ENCODE measurements at places on chromosomes 6 and 20.

- no peak for DNase-seq
Observed at GRCh38 chr6:128439627-128440026, 80.8 kb downstream of the PTPRK start.

DNA sequence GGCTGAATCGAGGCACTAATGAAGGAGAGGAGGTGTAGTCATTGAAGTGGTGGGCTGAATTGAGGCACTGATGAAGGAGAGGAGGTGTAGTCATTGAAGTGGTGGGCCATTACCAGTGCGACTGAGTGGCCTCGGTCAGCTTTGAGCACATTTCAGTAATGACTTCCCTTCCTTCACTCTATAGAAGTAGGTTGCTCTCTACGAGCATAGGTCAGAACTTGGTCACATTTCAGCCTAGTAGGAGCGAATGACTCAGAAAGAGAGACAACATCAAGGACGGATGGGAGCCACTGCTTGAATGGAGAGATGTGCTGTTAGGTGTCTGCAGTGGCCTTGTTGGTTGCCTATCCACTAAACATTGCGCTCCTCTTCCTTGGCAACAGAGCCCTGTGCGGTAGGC lies 39.5 kb downstream of the ZDHHC14 start:
- no peak for DNase-seq

GRCh38 chr6:47484616-47485015 lies 7.0 kb downstream of the CD2AP start:
- no peak for DNase-seq

GRCh38 chr6:65299236-65299635 lies 407.8 kb downstream of the EYS start:
- DNase-seq, result no peak

DNA sequence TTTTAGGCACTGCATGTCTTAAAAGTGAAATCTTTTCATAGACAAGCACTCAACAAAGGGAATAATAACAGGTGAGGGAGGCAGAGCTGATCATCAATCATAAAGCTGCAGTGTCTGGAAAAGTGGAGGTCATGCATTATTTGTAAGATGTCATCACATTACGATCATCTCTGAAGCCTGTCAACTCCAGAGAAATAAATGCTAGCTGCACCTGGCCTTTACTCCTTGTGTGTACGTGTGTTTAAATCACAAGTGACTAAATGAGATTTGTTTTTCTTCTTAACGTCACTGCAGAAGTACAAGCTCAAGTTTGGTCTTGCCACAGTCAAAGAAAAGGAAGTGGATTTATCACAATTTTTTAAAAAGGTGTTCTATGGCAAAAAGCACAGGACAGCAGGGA lies 275.5 kb upstream of the SGK1 start:
- no peak for DNase-seq

GRCh38 chr6:82616386-82617028 lies 252.9 kb downstream of the TPBG start:
- DNase-seq, result no peak

- no peak for DNase-seq
Observed at GRCh38 chr20:31505903-31506302, 8.3 kb upstream of the HM13 start.

DNA sequence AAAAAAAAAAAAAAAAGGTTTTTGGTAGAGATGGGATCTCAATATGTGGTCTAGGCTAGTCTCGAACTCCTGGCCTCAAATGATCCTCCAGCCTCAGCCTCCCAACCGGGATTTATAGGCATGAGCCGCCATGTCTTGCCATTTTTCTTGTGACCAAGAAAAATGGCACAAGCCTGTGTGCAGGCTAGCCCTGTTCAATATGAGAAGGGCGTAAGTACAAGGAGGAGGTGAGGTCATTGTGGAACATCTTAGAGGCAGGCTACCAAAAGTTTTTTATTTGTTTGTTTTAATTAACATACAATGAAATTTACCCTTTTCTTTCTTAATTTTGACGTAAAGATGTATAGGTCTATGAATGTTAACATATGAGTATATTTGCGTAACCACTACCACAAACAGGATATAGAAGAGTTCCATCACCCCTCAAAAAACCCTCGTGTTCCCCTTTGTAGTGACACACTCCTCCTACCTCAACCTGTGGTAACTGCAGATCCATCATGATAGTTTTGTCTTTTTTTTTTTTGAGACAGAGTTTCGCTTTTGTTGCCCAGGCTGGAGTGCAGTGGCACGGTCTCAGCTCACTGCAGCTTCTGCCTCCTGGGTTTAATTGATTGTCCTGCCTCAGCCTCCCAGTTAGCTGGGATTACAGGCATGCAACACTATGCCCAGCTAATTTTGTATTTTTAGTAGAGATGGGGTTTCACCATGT lies 28.3 kb upstream of the KIF3B start:
- peak; percentile 25 for DNase-seq

- peak; percentile 48 for DNase-seq
Observed at GRCh38 chr6:90383196-90383822, 86.7 kb upstream of the BACH2 start.

DNA sequence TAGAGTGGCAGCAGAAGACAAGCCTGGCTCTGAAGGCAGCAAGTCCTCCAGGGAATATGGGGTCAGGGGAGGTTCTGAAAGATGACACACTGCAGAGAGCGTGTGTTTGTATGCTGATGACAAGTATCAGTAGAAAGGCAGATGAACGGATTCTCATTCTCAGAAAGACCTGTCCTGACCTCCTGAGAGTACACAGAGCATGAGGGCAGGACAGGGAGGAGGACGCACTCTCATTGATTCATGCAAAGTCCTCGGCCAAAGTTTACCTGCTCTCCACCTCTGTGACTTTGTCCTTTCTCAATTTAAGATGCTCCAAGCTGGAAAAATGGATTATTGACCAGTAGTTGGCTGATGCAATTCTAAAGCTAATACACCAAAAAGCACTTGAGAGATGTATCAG lies 156.7 kb downstream of the LPA start:
- DNase-seq, result no peak

GRCh38 chr6:32589596-32590449 lies at the start of gene HLA-DRB1:
HLA-DRB1 (minus strand) TSS chr6:32589848; CDS start chr6:32589742, 106 bp downstream.
- DNase-seq, result peak; percentile 71

GRCh38 chr6:170294813-170295509 lies 4.1 kb upstream of the DLL1 start:
- DNase-seq, result no peak

DNA sequence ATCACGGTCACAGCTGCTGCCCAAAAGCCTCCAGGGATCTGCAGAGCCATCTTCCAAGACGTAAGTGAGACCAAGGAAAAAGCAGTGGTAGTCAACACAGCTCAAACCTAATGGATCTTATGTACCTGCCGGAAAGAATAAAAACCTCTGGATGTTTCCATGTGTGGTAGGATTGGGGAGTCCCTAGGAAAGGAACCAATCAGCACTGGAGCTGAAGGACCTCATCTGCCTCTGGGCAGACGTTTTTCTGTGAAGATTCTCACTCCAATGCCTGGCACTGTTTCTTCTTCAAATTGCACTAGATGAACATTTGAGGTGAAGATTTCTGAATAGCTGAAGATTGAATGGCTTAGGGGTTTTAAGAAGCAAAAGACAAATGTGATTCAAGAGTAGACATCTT lies at the start of gene HLA-DQB2:
TSS of gene HLA-DQB2 (minus strand) at position 112 of the 400 bp plus-strand sequence. CDS start at position 50, 62 bp downstream.
- DNase-seq, result no peak

- no peak for DNase-seq
Observed at GRCh38 chr6:99446076-99446475, 21.0 kb upstream of the PNISR start.

DNA sequence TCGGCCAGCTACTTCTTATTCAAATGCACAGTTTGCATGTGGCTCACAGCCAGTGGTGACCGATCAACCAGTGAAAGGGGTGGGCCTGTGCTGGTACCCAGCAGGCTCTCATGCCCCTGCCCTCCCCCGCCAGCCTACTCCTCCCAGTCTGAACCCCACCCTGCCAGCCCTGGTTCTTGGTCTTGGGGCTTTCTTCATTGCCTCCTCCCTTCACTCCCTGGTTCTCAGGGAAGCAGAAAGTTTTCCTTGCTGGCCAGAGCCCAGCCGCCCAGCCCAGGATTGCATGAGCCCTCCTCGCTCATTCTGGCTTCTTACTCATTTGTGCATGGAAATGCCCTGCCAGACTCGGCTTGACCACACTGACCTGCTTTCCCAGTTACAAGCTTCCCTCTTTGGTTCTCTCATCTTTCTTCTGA lies 40.8 kb downstream of the KCNK17 start:
- no peak for DNase-seq

GRCh38 chr6:144423167-144423566 lies 138.0 kb downstream of the UTRN start:
- no peak for DNase-seq

GRCh38 chr6:131381709-131382093 lies 191.3 kb upstream of the ARG1 start:
- no peak for DNase-seq

DNA sequence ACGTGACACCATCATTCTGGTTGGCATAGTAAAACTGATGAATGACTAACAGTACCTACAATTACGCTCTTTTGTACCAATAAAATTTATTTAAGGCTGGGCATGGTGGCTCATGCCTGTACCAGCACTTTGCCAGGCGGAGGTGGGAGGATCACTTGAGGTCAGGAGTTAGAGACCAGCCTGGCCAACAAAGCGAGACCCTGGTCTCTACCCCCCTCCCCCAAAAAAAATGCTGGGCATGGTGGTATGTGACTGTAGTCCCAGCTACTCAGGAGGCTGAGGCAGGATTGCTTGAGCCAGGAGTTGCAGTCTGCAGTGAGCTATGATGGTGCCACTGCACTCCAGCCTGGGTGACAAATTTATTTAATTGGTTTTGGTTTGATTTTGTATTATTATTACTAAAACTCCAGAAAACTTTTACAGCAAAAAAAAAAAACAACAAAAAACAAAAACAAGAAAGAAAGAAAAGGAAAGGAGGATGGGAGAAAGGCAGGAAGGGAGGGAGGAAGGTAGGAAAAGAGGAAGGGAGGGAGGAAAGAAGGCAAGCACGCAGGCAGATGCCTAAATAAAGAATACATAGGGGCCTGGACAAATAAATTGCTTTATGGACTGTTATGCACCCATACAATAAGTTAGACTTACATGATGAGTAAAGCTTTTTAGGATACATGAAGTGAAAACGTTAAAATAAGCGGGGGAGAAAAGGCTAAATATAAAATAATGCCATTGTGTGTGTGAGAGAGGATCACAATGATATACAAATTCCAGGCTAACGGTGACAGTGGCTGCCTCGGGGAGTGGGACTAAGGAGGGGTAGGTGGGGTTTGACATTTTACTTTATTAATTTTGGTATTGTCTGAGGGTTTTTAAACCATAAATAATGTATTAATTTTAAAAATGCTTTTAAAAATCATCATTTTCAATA lies 682 bp upstream of the ZSCAN9 start:
- no peak for DNase-seq

DNA sequence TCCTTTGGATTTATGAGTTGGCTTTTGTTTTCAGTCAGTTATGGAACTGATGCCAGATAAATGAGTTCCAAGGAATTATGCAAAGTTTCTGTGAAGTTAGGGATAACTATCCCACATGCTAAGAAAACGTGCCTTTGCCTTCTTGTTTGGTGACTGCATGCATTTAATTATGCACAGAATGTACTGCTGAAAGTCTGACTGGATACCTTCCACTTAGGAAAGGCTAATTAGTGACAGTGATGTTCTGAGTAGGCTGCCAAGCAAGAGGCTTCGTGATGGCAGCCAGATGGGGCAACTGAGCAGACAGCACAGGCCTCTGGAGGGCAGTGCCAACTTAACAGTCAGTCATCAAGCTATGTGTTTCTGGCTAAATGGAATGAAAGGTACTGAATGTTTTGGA lies 289.9 kb downstream of the CD109 start:
- no peak for DNase-seq

GRCh38 chr6:80547827-80548226 lies 441.4 kb downstream of the BCKDHB start:
- DNase-seq, result no peak

DNA sequence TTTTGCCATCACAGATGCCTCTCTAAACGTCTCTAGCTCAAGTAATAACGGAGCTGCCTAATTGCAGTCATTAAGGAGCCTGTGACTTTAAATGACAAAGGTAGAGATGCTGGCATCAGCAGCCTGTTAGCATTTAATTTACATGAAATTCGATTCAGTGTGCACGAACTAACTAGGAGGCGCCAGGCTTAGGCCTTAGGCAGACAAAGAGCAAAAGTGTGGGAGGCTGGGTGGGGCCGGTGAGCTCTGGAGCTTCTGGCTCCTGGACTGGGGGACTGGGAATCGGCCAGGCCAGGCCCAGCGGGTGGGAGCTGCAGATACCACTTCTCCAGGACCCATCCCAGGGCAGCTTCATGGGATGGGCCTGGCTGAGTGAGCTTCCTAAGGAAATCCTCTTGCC lies 170.0 kb upstream of the AGPAT4 start:
- DNase-seq, result no peak

GRCh38 chr6:88655586-88655985 lies 307.8 kb downstream of the RNGTT start:
- no peak for DNase-seq

DNA sequence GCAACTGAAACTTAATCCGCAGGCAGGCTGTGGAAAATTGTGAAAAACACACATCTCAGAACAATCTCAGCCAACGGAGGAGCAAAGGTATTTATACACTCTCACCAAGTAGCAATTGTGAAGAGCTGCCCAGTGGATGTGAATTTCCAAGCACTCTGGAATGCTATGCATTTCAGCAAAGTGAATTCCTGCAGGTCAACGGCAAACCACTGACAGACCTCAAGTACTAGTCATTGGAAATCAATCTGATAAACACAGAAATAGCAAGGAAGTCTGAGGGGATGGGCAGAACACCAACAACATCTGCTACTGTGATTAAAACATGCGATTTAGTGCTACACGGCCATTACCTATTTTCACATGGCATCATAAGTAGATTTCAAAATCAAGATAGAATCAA lies 429.1 kb downstream of the HTR1B start:
- no peak for DNase-seq

- DNase-seq, result no peak
Observed at GRCh38 chr6:3494391-3495100, 37.7 kb upstream of the SLC22A23 start.

GRCh38 chr20:13771853-13772453 lies 12.8 kb downstream of the ESF1 start:
- DNase-seq, result peak; percentile 12

DNA sequence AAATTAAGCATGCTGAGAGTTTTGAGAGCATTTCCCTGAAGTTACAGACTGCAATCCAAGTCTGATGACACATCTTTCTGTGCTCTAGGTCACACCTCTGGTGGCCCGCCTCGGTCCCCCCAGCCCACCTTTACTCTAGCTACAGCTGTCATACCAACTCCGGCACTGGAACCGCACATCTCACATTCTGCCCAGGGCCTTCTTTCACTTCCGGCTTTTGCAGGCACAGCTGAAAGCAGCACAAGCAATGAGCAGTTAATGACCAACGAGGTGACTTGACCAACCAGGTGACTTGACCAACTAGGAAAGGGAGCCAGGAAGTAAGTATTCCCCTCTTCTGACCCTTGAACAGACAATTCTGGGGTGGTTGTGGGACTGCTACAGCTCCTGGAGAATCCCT lies 88.6 kb upstream of the MOCS1 start:
- no peak for DNase-seq

DNA sequence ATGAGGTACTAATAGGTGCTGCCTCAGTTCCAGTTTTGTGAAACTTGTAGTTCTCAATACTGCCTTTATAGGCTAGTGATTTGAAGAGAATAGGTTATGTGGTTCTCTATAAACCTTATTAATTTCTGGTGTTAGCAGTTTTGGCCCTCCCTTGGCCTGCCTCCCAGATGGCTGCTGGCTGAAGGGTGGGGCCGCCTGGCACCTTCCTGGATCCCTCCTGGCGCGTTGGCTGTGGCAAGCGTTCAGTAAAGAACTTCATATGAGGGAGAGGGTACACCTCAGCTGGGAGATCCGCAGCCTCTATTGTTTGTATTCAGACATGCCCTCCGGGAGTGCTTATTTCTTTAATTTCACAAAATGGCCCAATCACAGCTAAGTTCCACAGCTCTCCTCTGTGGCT lies 51.9 kb downstream of the FAM120B start:
- no peak for DNase-seq
